ENCODE measurements at places on chromosomes 2 and 18.
A peak's percentile ranks its signal among the peaks of the same experiment; 100 is the strongest.

DNA sequence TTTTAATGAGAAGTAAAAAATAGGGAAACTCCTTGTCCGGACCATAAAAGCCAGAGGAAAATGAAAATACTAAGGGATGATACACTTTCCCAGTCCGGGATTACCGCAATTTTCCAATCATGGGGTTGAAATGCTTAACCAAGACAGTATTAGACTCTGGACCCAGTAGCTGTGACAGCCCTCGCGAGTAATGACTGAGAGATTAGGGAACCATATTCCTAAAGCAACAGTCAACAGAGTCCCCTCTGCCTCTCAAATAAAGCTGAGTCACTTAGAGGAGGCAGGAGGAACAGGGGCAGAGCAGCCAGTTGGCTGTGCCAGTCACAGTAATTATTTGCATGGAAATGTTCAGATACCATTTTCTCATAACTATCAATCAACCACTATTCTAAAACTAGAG, 34.8 kb downstream of the GPATCH11 start:
- no peak for DNase-seq

DNA sequence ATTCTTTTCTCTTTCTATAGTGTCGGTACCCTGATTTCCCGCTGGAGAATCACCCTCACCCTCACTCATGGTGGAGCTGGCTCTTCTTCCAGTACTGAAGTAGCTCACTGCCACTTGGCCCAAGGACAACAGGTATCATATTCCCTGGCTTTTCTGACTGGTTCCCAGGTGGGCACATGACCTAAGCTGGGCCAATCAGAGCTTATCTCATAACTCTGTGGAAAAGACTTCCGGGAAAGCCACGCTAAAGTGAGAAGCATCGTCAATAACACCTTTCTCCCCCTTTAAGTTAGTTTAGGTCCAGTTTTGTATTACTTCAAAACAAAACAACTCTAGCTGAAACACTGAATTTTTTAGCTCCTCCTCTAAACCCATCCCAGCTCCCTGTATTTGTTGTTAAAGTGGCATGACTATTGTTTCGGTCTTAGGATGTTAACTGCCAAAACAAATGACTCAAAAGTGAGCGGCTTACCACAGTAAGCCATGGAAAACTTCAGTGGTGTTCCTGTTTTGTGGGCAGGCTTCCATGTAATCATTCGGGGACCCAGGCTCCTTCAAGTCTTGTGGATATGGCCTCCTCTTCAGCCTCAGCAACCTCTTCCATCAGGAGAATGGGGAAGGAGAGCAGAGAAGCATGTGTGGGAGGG, 137.4 kb upstream of the DLX2 start:
- no peak for DNase-seq

DNA sequence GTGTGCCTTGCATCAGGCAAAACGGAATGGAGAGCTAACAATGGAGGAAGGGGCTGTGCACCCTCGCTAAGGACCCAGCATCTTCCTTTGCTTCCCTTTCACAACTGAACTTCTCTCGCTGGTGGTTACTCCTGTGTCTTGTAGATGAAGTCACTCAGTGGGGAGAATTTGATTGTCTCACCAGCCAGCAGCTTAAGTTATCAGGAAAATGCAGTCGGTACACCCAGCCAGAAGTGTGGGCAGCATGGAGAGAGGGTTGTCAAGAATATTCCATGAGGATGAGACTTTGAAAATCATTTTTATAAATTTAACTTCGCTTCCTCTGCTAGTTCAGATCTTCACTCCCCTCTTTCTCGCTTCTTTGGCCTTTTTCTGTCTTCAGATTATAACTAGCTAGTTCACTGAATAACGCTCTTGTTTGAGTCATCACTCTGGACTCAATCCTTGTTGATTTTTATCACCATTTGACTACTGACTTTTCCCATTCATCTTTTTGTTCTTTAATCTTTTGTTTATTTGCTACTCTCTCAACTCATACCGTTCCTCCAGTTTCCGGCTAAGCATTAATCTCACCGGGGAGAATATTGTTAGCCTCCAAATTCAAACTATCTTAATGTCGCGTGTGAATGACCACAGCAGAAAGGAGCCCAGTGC, 221.7 kb downstream of the CD226 start:
- DNase-seq = no peak

DNA sequence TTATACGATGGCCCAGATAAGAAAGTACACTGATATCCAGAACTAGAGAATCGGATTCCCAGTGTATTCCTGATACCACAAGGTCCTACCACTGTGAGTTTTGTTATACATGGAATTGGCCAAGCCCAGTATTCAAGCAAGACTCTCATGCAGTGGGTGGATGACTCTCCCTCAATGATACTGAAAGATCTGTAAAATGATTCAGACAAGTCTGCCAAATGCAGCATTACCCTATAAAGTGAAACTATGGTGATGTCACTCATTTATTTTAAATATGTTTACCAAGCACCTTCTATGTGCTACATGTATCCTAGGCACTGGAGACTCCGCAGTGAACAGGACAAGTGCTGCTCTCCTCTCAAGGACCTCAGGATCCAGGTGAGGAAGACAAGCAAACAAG, 22.6 kb downstream of the MYO5B start:
- no peak for DNase-seq

DNA sequence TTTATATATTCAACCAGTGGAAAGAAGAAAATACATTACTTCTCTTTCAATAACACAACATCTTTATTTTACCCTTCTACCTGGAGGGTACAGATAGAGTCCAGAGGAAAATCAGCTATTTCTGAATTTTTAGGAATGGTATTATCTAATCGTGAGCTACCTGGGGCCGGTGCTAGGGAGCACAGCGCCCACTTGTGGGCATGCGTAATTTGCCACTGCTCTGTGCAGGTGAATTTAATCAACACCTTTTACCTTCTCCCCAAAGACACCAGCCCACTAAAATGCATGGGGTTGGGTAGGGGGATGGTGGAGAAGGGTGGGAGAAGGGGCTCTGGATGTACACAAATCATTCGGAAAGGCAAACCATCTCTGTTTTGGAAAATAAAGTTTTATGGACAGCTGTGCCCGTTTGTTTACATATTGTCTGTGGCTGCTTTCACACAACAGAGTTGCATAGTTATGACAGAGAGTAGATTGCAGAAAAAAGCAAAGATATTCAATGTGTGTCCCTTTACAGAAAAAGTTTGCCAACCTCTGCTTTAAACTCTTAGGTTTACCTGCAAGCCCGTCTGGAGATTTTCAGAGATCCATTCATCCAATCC, 51.5 kb upstream of the DCC start:
- no peak for DNase-seq

DNA sequence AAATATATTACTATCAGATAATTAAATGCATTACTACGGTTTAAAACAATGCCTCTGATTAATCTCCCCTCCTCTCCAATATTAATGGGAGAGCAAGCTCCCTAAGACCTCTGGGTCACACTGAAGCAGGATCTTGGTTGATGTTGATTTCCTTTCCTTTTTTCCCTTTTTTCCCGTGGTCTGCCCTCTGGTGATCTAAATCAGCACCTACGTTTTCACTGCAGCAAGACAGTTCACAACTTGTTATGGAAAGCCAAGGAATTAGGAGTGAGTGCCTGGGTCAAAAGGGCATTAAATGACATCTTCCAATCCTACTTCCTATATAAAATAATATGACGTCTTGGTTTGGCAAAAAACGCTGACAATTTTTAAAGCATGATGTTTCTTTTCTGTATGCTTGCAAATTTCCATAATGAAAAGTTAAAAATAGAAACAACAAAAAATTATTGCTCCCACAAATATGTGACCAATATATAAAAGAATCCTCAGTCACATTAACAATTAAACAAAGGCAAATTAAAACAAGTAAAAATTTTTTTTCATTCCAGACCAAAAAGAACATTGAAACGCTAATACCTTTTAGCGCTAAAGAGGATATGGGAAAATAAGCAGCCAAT, 7.9 kb upstream of the CFAP36 start:
- no peak for DNase-seq

GRCh38 chr2:102801098-102801718, 39.4 kb downstream of the TMEM182 start:
- no peak for DNase-seq

- no peak for DNase-seq
These were observed 14.0 kb downstream of the MBD2 start for GRCh38 chr18:54210463-54210862.

- DNase-seq = no peak
These were observed 292.1 kb downstream of the PTGR3 start for GRCh38 chr18:74916773-74917393.

DNA sequence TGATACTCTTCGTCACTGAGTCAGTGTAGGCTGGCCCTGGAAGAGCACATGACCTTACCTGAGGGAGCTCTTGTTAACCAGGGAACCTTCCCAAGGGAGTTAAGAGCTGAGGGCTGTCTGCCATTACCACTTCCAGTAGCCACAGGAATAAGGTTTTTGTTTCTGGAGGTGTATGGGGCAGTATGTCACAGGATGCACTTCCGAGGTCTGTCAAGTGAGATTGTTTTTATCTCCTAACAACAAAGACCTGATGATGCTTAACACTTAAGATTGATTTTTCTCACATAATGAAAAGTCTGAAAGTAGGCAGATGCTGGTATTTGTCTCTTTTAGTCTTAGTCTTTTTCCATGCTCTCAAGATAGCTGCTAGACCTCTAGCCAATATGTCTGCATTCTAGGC, 41.8 kb downstream of the PSMA8 start:
- DNase-seq = no peak

DNA sequence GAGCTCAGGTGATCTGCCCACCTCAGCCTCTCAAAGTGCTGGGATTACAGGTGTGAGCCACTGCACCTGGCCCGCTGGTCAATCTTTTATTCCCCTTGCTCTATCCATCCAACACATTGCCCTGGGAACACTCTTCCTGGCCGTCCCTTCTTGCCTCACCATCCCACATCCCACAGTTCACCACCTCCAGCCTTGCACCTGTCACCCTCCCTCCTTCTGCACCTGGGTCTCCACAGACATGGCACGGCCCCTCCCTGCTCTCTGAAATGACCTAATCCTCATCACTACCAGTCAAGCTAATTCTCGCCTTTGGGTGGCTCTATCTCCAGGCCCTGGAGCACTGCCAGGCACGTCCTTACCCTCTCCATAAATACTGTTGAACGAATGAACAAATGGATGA, 116.9 kb upstream of the TEX51 start:
- DNase-seq = no peak

DNA sequence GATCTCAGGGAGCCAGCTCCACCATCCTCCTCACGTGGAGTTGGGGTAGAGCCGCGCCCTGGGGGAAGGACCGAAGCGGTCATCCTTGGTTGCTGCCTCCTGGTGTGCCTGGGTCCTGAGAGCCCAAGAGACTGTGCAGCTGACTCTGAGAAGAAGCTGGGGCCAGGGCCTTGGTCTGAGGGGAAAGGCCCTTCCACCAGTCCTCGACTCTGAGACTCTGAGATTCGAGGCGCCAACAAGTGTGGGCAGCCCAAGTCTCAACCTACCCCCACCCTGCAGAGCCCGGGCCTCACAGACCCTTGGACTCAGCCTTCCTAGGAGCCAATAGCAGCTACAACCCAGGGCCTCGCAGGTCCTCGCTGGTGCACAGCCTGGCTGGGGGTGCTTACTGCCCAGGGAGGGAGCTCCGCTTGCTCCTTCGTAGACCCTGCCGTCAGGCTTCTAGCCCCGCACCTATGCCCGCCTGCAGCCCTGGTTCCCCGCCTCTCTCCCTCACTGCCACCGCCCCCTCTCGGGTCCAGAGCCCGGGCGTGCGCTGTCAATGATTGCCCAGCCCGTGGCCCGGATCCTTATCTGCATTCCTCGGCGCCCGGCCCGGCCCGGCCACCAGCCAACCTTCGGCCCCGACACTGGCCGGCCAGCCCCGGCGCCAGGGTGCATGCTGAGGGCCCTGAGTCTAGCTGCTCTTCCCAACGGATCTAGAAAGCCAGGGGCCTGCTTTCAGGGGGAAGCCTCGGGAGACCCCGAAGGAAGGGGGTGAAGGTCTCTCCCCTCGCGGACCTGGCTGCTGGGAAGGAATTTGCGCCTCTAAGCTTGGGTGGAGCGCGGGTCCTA, 2.0 kb downstream of the IHH start:
- DNase-seq = no peak

DNA sequence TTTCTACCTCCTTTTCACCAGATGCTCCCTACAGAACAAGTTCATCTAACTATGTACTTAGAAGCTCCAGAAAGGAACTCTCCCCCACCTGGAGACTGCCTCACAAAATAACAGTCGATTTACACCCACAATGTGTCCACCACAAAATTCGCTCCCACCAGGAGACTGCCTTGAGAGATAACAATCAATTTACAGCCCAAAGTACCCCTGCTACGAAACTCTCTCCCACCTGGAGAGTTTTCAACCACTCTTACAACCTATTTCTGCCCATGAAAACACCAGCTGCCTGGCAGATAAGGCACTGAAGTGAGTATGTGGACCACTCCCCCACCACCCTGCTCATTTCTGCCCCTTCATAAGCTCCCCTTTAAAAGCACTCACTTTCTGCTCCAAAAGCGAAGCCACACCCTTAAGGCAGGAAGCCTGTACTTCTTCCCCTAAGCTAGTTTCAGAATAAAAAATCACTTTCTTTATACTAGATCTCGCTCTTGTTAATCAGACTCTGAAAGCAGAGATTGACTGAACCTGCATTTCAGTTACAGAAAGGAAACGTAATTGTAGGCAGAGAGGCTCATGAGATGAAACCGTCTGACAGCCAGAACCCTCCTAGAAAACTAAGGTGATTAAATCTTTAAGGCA, 94.4 kb upstream of the RBBP8 start:
- DNase-seq = no peak

DNA sequence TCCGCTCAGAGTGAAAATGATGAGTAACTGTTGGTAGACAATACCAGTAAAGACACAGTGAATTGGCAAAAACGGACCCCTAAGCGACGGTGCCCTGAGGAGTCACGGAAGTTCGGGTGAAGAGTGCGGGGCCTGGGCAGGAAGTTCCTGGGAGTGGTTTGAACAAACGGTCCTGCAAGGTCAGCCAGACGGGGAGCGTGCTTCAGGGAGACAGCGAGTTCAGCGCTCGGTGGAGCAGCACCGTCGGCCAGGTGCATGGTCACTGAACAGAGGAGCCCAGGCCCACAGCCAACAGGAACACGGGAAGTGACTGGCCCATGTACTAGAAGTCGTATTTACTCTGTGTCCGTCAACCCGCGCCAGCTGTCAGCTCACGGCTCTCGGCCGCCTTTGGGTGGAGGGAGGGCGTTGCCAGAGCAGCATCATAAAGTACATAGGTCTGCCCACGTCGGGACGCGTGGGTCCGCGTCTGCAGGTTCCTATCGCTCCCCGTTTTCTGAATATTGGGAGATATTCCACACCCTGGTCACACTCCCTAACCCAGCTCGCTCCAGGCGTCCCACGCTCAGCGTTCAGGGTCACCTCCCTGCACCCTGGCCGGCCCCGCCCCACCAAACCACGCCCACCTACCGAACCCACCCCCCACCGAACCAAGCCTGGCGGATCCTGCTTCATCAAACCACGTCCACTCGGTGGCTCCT, 75.6 kb upstream of the UXS1 start:
- peak; percentile 3 for DNase-seq
